M059J (cell line): ENCODE measurements at places on chromosomes 1 and 21. TPM values are rescaled to one million over a fixed set of nuclear protein-coding genes. Genes with fewer than 3 reads are reported as not detected.

- no peak for DNase-seq
These were observed 1.1 kb upstream of the KCNJ15 start for GRCh38 chr21:38255571-38256117.

DNA sequence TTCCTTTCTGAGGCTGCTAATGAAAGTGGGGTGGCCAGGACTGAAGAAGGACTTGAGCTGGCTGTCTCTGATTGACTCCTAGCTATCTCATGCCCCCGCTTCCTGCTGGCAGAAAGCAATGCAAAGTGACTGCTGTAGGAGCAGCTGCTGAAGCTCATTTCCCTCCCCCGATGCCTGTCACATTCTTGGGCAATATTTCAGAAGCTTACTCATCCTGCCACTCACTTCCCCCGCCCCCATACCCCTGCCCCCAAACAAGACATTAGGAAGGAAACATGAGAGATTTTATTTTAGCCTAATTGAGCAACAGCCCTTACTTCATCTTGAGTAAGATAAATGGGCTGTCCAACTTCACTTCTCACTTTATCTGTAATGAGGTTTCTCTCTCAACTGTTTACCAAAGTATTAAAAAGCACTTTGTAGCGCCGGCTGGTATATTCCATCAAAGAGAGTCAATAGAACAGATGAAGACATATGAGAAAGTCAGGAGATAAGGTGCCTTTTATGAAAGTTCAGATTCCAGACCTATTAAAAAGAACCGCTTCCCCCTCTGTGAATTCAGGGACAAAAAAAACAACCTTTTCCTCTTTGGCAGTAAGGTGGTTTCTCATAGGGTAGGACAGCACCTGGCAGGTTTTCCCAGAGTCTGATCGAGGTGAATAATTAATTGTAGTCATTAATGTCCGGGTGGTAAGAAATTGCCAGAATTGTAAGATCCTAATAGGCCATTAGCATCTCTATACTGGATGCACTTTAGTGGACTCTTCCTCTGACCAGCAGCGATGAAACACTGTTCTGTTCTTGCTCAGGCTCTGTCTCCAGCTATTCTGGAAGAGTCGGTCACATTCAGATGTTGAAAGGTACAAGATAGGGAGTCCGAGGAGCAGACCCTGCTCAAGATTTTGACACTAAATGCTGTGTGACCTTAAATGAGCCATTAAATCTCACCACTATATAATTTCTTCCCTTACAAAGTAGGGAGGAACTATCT is 70.2 kb downstream of the SH3GLB1 start:
- DNase-seq = peak; percentile 91

- DNase-seq = no peak
These were observed 55.7 kb downstream of the IRF2BP2 start for GRCh38 chr1:234554218-234554697.

DNA sequence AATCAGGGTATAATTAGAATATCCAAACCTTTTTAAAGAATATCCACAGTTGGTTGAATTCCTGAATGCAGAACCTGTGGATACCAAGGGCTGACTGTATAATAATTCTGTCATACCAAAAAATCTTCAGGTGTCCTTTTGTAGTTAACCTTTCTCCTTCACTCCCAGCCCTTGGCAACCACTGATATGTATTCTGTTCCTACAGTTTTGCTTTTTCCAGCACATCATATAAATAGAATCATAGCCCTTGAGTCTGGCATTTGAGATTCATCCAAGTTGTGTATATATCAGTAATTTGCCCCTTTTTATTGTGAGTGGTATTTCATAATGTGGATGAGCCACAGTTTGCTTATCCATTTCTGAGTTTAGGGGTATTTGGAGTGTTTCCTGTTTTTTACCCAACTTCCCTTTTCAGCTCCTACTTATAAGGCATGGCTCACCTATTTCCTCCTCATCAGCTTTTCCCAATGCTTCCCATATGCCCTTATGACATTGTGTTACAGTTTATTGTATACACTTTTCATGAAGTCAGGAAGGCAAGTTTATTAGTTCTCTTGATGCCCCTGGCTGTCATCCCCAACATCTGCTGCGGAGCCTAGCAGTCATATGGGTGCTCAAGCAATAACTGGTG is 35.0 kb upstream of the AGO1 start:
- no peak for DNase-seq

GRCh38 chr1:228400237-228400651 is 6.4 kb downstream of the TRIM11 start:
- no peak for DNase-seq

GRCh38 chr1:1079408-1080121 is 5.5 kb upstream of the RNF223 start:
- DNase-seq = peak; percentile 99

DNA sequence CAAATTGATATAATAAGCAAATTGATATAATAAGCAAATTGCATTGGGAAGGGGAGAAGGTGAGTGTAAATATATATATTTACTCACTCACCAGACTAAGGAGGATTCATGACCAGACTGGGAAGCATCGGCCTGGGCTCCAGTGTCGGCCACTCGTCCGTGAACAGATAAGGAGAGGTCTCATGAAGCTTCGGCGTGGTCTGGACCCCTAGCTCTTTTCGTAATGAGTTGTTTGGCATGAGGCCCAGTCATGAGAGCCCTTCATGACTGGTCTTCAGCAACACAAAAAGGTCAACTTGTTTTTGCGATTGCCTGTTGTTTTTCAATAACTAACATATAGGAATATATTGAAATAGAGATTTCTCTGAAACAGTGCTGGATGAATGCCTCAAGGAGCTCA is 222.9 kb upstream of the KCNK2 start:
- DNase-seq = no peak

DNA sequence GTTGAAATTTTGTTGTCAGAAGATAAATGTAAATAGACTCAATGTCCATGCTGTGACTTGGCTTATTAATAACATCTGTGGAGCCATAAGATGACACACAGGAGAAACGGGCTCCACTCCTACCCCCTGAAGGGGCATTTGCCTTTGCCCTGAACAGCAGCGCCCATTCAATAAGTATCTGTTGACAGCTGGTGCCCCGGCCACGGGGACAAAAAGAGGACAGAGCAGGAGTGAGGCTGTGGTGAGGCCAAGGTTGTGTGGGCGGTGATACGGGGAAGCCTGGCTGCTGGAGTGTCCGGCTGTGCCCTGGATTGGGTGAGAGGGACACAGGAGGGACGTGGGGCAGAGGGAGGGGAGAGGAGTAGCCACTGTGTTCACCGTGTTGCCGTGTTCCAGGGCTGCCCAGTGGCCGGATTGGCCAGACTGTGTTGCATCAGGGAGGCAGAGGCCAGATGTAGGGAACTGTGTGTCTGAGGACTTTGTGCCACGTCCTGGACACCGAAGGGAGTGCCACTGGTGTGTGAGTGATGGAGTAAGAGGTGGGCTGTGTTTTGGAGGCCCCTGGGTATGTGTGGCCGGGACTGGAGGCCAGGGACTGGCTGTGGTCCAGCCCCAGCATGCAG is 15.1 kb downstream of the PRMT2 start:
- DNase-seq = no peak

- no peak for DNase-seq
These were observed 12.4 kb downstream of the HYI start for GRCh38 chr1:43441166-43441893.

The NR1I3 gene
- total RNA-seq = not detected in 2 replicates

The WNT2B gene
- total RNA-seq = under 0.01 and 0.02 TPM in 2 replicates

The TRIM58 gene
- not detected in 2 replicates for total RNA-seq

The HSF2BP gene
- total RNA-seq = 2.0 and 4.7 TPM in 2 replicates

The S100A3 gene
- total RNA-seq = 5.2 and 5.8 TPM in 2 replicates

The LINGO4 gene
- total RNA-seq = not detected in 2 replicates

The LCE2B gene
- total RNA-seq = not detected in 2 replicates

The CENPS gene
- total RNA-seq = 16.1 and 21.2 TPM in 2 replicates

The HCRTR1 gene
- total RNA-seq = not detected in 2 replicates

The CFAP107 gene
- total RNA-seq = not detected in 2 replicates
